ENCODE measurements at places on chromosomes 11 and 22.

- DNase-seq, result no peak
Measured at GRCh38 chr22:37830093-37830842, 7.1 kb downstream of the GALR3 start.

DNA sequence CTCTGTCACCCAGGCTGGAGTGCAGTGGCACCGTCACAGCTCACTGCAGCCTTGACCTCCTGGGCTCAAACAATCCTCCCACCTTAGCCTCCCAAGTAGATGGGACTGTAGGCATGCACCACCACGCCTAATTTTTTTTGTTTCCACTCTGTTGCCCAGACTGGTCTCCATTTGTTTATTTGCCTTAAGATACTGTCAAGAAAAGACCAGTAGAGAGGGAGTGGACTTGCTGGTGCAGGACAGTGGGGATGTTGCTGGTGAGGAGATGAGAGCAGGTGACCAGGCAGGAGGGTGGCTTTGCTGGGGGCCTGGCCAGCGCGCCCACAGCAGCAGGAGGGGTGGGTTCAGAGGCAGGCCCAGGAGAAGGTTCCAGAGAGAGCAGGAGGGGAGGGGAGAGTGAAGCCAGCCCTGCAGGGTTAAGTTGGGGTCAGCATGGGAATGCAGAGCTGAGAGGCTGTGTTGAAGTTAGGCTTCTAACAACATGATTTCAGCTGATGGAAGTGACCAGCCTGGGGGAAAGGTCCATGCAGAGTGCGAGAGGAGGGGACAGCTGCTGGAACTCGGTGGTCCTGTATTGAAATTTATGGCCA lies 35.8 kb downstream of the NADSYN1 start:
- no peak for DNase-seq

- no peak for DNase-seq
Measured at GRCh38 chr11:34784318-34784841, 131.8 kb downstream of the APIP start.

DNA sequence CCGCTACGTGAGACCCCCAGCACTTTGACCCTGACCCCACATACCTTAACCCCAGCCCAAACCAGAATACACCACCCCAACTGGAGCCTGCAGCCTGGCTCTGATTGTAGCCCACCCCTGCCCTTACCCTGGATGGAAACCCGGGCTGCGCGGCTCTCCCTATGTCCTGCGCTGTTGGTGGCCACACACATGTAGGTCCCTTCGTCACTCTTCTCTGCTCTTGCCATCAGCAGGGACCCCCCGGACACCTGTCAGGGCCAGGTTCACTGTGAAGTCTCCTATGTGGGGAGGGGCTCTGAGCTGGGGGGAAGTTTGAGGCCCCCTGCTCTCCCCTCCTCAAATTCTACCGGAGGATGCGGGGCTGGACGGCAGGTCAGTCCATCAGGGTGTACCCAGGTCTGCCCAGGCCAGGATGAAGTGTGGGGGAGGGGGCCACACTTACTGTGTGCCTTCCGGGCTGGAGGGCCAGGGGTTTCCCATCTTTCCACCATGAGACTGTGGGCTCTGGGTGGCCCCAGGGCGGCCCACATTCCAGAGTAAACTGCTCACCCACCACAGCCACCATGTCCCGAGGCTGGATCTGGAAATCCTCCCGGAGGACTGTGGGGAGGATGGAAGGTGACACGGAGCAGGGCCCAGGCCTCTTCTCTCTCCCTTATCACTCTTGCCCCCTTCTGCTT lies 1.5 kb downstream of the ROBO4 start:
- DNase-seq, result no peak

DNA sequence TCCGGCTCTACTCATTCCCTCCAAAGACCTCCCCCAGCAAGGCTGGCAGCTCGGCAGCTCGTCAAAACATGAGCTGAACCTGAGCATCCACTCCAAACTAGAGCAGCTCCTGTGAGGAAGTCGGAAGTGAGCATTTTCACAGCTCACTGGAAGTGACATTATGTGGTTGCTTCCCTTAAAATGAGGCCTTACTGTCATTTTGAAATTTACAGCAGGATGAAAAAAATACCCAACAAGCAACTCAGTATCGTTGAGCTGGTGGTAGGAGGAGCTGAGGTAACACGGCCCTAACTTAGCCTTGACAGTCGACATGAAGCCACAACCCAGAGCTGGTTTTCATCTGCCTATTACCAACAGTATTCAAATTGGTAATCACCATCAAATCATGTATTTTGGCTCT lies 38.0 kb upstream of the ARFGAP3 start:
- DNase-seq, result no peak

GRCh38 chr11:74492084-74492483 lies 1.4 kb downstream of the LIPT2 start:
- no peak for DNase-seq
